Activated T-helper 17 cell treated with anti-CD3 and anti-CD28 coated beads, Interleukin-2, amount 50 U/mL, for 72 hours (primary cell): ENCODE measurements at places on chromosomes 6 and 20.

GRCh38 chr20:47776639-47777038 is 8.6 kb downstream of the SULF2 start:
- ATAC-seq, result no peak

DNA sequence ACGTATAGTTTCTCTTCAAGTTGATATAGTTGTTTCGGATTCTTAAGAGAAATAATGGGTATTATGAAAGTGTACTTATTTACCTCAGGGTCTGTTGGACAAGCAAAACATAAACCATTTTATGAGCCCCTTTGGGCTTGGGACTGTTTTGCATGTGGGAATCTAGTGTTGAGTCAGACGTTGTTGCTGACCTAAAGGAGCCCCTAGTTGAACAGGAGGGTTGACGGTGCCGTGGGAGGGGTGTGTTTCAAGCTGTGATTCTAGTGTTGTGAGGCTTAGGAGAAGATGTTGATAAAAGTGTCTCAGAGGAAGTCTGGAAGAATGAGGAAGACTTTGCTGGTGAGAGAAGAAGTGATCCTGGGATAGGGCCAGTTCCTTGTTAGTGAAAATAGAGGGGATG is 140.0 kb downstream of the ARID1B start:
- no peak for ATAC-seq

DNA sequence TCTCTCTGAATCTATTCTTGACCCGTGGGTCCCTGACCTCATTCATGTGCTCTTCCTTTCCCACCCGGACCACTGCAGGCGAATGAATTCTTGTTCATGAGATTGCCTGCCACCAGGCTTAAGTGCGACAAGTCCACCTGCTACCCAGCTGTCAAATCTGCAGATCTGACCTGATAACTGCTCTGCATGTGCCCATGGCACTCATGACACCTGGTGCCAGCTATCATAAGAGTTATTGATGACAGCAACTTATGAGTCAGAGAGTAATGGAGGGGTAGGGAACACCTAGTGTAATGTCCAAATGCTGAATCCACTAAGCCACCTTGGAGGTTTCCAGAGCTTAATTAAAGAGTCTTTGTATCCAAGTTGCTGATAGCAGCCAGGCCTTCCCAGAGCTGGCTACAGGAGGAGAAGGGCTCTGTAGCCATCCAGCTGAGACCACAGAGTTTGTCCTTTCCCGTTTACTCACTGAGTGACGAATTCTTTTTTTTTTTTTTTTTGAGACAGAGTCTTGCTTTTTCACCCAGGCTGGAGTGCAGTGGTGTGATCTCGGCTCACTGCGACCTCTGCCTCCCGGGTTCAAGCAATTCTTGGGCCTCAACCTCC is 17.4 kb downstream of the SHLD1 start:
- no peak for ATAC-seq

DNA sequence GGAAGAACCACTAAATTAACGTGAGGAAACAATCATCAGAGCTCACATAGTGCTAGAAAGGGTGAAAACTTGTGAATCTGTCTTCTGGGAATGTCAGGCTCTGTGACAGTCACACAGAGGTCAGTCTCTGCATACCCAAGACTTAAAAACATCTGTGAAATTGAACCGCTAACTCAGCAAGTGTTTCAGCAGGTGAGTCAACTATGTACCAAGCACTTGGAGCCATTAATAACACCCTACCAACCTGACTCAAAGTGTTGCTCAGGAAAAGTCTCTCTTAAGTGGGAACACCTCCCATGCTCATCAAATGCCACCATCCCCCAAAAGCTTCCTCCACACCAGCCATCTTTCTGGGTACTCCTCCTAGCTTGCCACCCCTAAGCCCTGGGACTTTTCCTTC is 92.3 kb upstream of the CARMIL1 start:
- peak; percentile 68 for ATAC-seq

GRCh38 chr6:54428431-54428830 is 120.2 kb downstream of the TINAG start:
- ATAC-seq, result no peak

- ATAC-seq, result peak; percentile 80
Observed at GRCh38 chr6:11689847-11690246, 88.8 kb downstream of the ADTRP start.

DNA sequence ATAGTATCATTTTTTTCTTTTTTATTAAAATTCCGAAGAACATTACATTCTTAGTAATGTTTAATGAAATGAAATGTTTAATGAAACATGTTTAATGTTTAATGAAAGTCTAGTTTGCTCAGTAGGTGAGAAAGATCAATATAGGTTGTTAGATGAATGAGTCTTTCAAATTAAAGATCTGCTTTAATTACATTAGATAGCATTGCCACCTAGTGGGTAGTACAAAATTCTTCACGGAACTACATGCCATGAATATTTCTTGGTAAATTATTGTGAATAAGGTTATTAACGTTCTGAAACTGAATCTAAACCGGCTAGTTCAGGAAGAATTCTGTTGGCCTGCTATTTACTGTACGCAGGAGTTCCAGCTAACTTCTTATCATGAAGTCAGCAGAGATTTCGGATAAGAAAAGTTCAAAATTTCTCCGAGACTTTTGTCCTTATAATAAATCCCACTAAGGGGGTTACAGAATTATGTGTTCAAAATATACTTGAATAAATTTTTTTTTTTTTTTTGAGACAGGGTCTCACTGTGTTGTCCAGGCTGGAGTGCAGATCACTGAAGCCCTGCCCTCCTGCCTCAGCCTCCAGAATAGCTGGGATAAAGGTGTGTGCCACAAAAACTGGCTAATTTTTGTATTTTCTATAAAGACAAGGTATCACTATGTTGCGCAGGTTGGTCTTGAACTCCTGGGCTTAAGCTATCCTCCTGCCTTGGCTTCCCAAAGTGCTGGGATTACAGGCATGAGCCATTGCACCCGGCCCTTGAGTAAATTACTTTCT is 7.9 kb upstream of the GMNN start:
- ATAC-seq, result peak; percentile 62

DNA sequence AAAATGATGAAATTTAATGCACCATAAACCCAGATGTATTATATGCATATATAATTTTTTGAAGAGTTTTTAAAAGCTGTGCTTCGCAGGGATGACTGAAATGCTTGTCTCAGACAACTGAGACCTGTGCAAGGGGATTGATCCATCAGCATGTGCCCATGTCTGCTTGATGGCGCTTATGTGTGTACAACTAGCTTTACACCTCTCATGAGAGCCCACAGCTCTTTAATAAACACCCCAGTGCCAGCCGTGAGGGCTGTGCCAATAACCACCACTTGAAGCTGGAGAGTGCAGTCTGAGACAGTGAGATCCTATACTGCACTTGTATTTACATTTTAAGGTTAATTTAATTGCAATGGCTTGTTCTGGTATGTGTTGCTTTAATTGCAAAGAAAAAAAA is 225.5 kb downstream of the BCKDHB start:
- no peak for ATAC-seq

DNA sequence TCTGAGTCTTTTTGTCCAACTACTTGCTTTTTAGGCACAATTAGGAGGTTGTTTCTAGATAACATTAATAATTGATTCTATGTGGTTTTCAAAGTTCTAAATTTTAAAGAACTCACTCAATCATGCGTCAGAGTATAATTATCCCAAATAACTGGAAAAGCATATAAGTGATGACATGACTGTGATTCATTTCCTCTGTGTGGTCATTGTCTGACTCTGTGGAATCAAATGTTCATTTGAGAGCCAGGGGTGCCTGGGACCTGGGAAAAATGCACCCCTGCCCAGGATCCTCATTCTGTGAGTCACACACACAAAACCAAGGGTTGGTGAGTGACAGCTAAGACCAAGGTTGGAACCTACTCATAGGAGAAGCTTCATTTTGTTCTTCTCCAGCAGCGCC is 127.1 kb upstream of the MLIP start:
- ATAC-seq, result peak; percentile 12

- peak; percentile 34 for ATAC-seq
Observed at GRCh38 chr6:69866351-69866769, at the start of gene COL19A1. COL19A1 (plus strand) TSS chr6:69866556; CDS start chr6:69879568, 13,012 bp downstream.

GRCh38 chr6:136181861-136182260 is 68.2 kb downstream of the MTFR2 start:
- ATAC-seq, result no peak

DNA sequence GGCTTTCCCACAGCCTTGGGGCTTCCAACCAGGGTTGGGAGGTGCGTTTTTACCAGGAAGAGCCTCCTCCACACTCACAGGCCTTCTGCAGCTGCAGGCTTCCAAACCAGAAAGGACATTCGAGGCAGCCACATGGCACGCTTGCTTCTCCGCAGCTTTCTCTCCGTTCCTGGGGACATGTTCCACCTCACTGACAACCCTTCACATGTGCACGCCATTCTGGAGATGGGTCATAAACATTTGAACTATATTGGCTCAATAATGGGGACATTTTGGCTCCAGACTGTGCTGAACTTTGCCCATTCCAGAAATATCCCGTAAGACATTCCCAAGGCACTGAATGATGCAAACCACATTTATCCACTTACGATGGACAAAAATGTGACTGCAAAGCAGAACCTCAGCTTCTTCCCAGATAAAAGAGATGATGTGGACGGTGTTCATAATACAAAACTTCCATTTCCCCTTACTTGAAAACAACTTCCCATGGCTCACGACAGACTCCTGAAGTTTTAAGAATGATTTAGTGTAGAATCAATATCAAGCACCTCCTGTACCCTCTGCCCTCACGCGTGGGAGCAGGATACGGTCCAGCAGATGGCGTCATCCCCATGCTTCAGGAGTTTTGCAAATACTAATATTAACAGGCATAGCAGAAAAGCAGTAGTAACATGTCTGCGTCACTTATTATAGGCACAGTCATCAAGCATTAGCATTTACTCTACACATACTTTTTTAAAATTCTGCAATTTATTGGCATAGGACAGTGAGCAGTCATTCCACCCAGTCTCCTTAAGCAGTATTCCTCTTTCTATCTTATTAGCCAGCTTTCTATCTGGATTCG is 25.4 kb upstream of the FOXF2 start:
- ATAC-seq, result no peak

GRCh38 chr6:9520417-9521151 is 894.3 kb downstream of the TFAP2A start:
- no peak for ATAC-seq

GRCh38 chr6:42727627-42728026 is 5.2 kb upstream of the PRPH2 start:
- ATAC-seq, result no peak

DNA sequence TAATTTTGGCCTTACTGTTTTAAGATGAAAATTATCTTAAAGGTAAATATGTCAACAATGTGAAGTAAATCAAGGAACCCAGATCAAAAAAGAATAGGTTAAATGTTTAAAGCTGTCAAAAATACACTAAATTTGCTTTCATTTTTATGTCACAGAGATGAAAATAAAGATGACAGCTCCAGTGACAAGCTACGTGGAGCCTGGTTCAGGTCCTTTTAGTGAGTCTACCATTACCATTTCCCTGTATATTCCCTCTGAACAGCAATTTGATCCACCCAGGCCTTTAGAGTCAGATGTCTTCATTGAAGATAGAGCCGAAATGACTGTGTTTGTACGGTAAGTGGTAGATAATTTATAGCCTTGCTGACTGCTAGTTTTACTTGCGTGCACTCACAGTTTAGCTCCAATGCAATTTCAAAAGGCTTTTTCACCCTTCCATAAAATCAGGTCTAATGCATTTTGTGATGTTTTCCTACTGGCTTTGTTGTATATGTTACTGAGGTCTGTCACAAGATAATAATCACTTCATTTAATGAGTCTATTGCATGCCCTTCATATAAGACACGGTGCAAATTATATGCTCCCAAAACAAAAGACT is 1.9 kb downstream of the HEBP2 start:
- ATAC-seq, result no peak
